SJSA1 (cell line): ENCODE measurements at places on chromosomes 5 and 9.
A peak's percentile ranks its signal among the peaks of the same experiment; 100 is the strongest.

DNA sequence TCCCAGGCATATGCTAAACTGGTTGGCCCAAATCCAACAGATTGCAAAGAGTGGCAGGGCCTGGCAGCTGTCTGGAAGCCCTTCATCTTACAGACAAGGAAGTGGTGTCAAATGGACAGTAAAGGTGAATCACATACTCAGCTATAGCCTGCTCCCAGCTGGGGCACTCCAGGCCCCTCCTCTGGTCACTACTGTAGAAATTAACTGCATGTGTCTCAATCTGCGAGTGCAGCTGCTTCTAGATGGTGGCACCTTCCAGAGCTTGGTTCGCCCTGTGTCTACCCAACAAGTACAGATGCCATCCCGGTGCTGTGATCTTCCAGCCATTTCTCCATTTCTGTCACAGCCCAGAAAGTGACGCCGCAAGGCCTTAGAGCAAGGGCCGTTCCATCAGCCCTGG lies 50.2 kb downstream of the OTULIN start:
- no peak for DNase-seq

DNA sequence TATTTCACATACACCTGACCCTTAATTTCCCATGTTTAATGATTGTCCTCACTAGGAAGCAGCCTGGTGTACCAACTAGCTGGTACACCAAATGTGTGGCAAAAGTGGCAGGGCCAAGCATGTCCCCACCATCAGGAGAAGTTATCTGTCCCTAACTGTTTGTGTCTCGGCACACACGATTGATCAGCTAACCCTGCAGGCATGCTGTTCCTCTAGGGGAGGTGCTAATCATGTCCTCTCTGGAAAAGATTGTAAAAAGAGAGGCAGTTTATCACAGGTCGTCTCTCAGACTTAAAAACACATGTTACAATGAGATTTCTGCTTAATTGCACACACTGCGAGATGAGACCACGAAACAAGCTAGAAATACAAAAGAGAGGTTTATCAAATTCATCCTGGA lies 342.7 kb downstream of the DIRAS2 start:
- no peak for DNase-seq

- peak; percentile 94 for DNase-seq
These were observed 291.9 kb downstream of the COX7C start for GRCh38 chr5:86909418-86910295.

GRCh38 chr9:121048618-121049017 lies 1.5 kb downstream of the C5 start:
- DNase-seq = no peak

DNA sequence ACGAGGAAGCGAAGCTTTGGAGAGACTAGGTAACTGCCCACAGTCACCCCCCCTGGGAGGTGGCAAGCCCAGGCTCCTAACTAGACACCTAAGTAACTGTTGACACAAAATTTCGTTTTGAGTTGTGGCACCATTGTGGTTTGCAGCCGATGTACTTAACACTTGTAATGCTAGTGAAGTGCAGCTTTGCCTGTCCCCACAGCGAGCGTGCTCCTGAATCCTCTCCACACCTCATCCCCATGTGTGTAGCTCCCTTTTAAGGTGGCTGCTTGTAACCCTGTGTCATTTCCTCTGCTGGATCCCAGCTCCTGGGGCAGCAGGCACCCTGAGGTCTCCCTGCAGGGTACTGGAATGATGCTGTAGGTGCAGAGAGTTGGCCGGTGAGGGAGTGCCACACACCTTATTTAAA lies 114.9 kb downstream of the TRIO start:
- no peak for DNase-seq

- DNase-seq = no peak
These were observed 2.7 kb downstream of the FBXW11 start for GRCh38 chr5:172003746-172004145.

- DNase-seq = no peak
These were observed 52.2 kb upstream of the SPINK5 start for GRCh38 chr5:148011398-148012137.

GRCh38 chr5:83973925-83974815 lies 253.5 kb upstream of the HAPLN1 start:
- DNase-seq = no peak

- no peak for DNase-seq
These were observed 49.2 kb downstream of the ITGA2 start for GRCh38 chr5:53038196-53038847.

DNA sequence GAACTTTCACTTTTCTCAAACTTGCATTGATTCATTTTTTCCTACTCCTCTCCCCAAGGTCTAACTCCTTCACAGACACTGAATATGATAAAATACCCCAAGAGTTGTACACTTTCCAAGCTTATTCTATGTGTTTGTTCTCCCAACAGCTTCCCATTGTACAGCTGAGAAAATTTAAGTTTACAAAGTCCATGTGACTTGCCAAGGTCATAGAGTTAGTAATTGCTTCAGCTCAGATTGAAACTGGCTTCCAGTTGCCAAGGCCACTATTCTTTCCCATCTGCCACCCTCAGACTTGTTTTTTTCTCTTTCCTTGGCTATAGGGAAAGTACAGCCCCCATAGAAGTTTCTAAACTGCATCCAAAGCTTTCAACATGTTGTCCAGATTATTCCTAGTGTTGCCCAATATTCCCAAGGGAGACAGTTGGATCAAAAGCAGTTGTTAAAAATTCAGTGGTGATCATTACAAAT lies 34.8 kb downstream of the TNFSF8 start:
- DNase-seq = no peak

GRCh38 chr5:117186751-117187150 lies 612.1 kb upstream of the SEMA6A start:
- no peak for DNase-seq

DNA sequence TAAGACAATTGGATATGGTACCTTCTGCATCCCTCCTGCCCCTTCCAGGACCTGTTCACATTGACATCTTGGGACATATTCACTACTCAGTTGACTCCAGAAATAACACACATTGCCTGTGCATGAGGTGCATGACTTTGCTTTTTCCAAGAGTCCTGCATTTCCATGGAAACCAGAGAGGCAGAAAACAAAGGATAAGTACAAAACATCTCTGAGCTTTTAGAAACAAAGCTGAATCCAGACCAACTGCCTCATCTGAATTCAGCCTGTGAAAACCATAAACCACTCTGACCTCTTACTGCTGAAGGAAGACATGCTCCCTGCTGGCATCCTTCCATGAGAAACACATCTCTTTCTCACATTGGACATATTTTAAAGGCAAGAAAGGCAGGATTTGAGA lies 695.1 kb downstream of the TAF11L14 start:
- no peak for DNase-seq

GRCh38 chr9:128242828-128243214 lies 33.0 kb downstream of the GOLGA2 start:
- DNase-seq = no peak

GRCh38 chr5:103283120-103283519 lies 24.6 kb downstream of the MACIR start:
- no peak for DNase-seq

DNA sequence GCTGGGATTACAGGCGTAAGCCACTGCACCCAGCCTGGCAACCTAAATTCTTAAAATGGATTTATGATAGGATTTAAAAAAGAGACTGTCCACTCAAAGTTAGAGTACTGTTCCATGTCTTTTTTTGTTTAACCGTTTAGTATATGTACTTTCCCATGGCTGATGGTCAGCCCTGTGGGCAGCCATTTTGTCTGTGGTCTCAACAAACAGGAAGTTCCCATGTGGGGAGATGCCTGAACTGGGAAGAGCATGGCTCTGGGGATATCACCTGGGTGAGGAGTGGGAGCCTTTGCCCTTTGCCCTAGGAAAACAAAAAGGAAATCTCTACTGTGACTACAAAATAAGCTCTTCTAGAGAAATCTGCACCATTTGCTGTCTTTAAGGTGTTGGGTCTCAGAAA lies 27.5 kb upstream of the GNPDA1 start:
- DNase-seq = no peak

- DNase-seq = no peak
These were observed 53.5 kb downstream of the SMIM23 start for GRCh38 chr5:171839112-171839511.

- DNase-seq = no peak
These were observed 140.0 kb downstream of the SIL1 start for GRCh38 chr5:139058121-139058520.
